ENCODE measurements at places on chromosomes 5 and 9.

GRCh38 chr5:130171699-130172098 lies 267.4 kb downstream of the CHSY3 start:
- no peak for DNase-seq

DNA sequence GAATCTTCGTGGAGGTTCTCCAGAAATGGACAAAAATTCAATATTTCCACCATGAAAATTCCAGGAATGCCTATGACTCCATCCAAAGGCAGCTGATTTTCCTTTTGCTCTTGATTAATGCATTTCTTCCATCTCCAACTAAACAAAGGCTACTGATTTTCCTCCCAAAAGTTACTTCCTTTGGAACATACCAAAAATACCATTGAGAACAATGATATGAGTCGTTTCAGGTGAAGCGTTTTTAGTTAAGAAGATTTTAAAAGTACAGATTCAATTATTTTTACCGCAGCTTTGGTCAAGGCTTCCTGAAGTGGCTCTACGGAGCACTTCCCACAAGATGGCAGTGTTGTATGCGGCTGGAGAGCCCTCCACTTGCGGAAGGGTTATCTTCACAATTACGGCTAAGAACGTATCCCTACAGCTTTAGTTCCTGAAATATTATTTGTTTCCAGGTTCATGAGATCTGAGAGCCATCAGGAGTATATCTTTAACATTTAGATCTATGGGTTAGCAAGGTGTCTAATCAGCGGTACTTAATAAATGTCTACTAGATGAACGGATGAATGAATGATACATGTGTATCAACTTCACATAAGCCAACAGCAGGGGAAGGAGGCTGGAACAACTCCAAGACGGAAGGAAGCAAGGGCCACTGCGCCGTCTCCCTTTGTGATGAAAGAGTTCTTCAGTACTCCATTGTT lies 35.9 kb upstream of the ARSB start:
- peak; percentile 80 for DNase-seq

- no peak for DNase-seq
Observed at GRCh38 chr9:114777821-114778609, 27.8 kb downstream of the TNFSF15 start.

- DNase-seq, result no peak
Observed at GRCh38 chr5:66958201-66958979, 238.2 kb downstream of the CD180 start.

DNA sequence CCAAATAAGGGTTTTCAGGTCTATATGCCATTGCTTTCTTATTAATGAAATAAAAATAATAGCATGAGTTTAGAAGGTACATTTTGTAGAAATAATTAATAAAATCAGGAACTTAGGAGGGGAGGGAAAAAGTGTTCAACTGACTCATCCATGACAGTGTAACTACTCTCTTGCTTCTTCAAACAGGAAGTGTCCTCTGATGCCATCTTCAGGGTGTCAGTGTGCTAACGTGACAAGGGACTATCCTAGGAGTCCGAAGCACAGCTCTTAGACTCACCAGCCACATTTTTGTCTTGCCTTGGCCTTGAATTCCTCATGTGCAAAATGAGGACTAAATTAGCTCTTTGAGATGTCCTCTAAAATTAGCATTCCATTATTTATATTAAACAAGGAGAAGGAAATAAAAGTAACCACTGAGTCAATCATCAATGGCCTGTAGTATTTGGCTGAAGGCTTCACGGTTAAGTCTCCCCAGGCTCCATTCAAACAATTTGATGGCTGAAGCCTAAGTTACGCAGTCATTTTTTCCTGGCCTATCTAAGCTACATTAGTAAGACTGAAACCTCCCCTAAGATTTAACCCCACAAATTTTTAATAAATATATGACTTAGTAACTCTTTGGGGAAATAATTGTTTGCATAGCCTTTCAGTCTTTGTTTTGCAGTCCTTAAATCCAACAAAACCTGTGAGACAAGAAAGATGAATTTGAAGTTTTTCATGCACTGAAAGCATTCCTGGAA lies 151.1 kb downstream of the ARL15 start:
- no peak for DNase-seq

GRCh38 chr9:33187519-33188218 lies 20.5 kb upstream of the B4GALT1 start:
- DNase-seq, result no peak

Data from HAP-1 (cell line).